ENCODE measurements at places on chromosomes 4 and X.
A peak's percentile ranks its signal among the peaks of the same experiment; 100 is the strongest.

- no peak for DNase-seq
Observed at GRCh38 chrX:39653691-39654090, 444.1 kb downstream of the BCOR start.

- no peak for DNase-seq
Observed at GRCh38 chr4:39464886-39465501, 6.1 kb downstream of the LIAS start.

- no peak for DNase-seq
Observed at GRCh38 chr4:57089549-57089948, 20.6 kb downstream of the IGFBP7 start.

DNA sequence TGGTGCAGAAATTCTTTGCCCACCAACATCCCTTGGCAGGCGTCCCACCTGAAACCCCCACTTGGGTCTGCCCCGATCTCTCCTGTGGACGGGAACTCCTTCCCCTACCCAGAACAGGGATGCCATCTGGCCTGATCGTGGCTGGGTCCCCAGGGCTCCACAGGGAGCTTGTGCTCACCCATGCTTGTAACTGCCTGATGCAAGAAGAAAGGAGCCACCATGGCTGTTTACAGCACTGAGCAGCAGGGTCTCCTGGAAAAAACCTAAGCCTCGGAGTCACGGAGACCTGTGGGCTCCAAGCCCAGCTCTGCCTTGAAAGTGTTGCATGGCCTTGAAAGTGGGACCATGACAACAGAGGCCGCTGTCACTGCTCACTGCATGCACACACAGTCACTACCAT is 101.5 kb upstream of the AFAP1 start:
- peak; percentile 72 for DNase-seq

GRCh38 chr4:60683357-60683756 is 516.8 kb upstream of the ADGRL3 start:
- DNase-seq, result no peak

- no peak for DNase-seq
Observed at GRCh38 chr4:77204621-77205020, 47.6 kb downstream of the CCNG2 start.
